PC-9 (cell line): ENCODE measurements at places on chromosomes 4 and X. TPM values are rescaled to one million over a fixed set of nuclear protein-coding genes. Genes with fewer than 3 reads are reported as not detected.

DNA sequence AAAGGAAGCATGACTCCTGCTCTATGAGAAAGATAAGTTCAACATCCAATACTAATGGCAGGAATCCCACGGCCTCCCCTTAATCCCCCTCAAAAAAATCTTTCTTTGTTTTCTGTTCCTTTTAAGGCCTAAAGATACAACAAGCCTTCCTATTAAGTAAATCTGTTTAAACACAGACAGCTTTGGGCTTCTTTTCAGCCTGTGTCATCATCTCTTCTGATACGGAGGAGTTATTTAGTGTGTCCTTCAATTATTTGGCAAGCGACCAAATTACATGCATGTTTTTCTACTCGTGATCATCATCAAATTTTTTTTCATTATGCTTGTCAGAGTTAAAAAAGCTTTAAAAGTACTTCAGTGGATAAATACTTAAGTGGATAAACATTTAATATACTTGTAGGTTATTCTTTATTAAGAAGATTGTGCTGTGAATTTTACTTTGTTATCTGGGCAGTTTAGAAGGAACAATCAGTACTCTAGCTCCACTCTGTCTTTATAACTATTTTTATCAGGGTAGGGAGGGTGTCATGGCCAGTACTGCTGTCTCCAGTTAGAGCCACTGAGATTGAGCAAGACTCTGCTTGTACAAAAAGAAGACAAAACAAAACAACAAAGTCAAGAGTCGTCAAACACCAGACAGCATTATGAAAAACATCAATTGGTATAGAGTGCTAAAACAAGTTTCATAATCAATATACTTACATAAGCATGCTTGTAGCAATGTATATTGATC is 210.7 kb downstream of the PRR32 start:
- no peaks in the 10 kb centered on the region for H3K4me1 ChIP-seq
- no peaks in the 10 kb centered on the region for H3K27me3 ChIP-seq
- no peak overlapping the region for H3K27ac ChIP-seq
- DNase-seq, result no peak
- H3K36me3 ChIP-seq, result no peaks in the 10 kb centered on the region
- no peak overlapping the region for H3K4me3 ChIP-seq

Gene ZFYVE28
- total RNA-seq, result 12.9 and 13.6 TPM in 2 replicates

- H3K36me3 ChIP-seq, result no peaks in the 10 kb centered on the region
- H3K4me1 ChIP-seq, result no peaks in the 10 kb centered on the region
- H3K4me3 ChIP-seq, result no peak overlapping the region
- no peaks in the 10 kb centered on the region for H3K27me3 ChIP-seq
- no peak for DNase-seq
Measured at GRCh38 chr4:35934320-35934981, 309.9 kb downstream of the ARAP2 start.

- H3K4me3 ChIP-seq, result peak overlapping the region; percentile 80
- H3K4me1 ChIP-seq, result 0 out of 2 replicates have a peak, but pooled peaks cover 5% of the 10 kb centered on the region
- H3K27ac ChIP-seq, result peak overlapping the region; percentile 63
- peak; percentile 11 for DNase-seq
Measured at GRCh38 chrX:16786791-16787735, 797 bp downstream of the TXLNG start.

Gene RNF175
- total RNA-seq, result not detected in 2 replicates

Gene GABRA4
- not detected in 2 replicates for total RNA-seq

Gene CDKL5
- 4.2 and 5.0 TPM in 2 replicates for total RNA-seq

Gene AWAT2
- total RNA-seq, result not detected in 2 replicates

DNA sequence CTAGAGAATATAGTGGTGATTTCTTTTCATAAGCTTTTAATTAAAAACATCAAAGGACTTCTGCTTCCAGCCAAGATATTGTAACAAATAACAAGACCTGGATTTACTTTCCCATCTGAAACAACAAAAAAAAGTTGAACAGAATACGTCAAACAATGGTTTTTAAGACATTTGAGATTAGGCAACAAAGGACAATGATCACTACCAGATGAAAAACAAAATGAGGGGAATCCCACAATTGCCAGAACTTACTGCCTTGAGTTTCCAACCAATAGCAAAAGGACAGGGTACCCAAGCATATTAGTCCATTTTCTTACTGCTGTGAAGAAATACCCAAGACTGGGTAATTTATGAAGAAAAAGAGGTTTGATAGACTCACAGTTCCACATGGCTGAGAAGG is 341.4 kb upstream of the INTU start:
- H3K4me1 ChIP-seq, result no peaks in the 10 kb centered on the region
- H3K36me3 ChIP-seq, result no peaks in the 10 kb centered on the region
- H3K27ac ChIP-seq, result no peak overlapping the region
- H3K27me3 ChIP-seq, result no peaks in the 10 kb centered on the region

DNA sequence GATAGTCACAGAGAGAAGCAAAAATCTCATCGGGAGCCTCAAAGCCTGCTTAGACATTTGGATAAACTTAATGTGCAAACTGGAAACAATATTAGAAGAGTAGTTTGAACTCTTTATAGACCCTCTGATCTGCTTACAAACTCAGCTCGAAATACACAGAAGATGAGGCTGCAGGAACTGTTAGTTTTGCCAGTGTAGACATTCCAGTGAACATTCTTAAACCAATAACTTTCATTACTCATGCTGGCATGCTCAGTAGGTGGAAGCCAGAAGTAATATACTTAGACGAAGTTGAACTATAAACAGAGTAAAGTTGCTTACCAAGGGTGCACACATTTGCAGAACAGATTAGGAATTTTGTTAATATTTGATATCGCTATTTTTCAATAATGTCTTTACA is 303.5 kb downstream of the ANKRD50 start:
- no peaks in the 10 kb centered on the region for H3K27me3 ChIP-seq
- no peak overlapping the region for H3K27ac ChIP-seq
- no peaks in the 10 kb centered on the region for H3K36me3 ChIP-seq
- DNase-seq, result no peak

- H3K27ac ChIP-seq, result no peak overlapping the region
- no peaks in the 10 kb centered on the region for H3K27me3 ChIP-seq
Measured at GRCh38 chr4:86367577-86367976, 7.7 kb upstream of the MAPK10 start.

DNA sequence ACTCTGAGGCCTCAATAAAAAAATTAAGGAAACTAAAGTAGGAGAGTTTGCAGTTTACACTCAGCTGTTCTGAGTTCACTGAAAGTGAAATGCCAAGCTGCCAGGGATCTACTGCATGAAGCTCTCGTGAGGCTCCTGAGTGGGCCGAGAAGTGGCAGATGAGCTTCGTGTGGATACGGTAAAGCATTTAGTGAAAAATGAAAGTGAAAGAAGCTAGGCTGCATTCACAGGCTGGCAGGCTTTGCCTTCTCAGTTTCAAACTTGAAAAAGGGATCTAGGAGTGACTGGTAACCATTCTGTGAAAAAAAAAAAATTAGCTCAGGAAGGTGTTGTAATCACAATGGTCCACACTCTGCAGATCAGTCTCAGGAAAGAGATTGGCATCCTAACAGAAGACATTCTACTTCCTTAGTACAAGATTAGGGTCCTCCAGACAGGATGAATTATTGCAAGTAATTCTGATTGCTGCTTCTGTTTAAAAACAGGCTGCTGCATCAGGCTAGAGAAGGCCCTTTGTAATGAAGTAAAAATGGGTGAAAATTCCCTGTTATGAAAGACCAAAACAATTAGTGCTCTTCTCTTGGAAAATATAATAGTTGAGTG is 679.9 kb downstream of the RPA4 start:
- no peaks in the 10 kb centered on the region for H3K36me3 ChIP-seq
- H3K27me3 ChIP-seq, result no peaks in the 10 kb centered on the region
- no peak overlapping the region for H3K4me3 ChIP-seq
- H3K27ac ChIP-seq, result no peak overlapping the region

Gene AFM
- not detected in 2 replicates for total RNA-seq

Gene GAB3
- total RNA-seq, result 0.17 and 0.63 TPM in 2 replicates

Gene SERPINA7
- not detected in 2 replicates for total RNA-seq

GRCh38 chrX:32525234-32525633 is 686.1 kb downstream of the DMD start:
- H3K36me3 ChIP-seq, result no peaks in the 10 kb centered on the region
- no peaks in the 10 kb centered on the region for H3K27me3 ChIP-seq
- no peak for DNase-seq
- H3K4me3 ChIP-seq, result no peak overlapping the region

GRCh38 chrX:11992271-11992670 is 146.0 kb upstream of the FRMPD4 start:
- H3K36me3 ChIP-seq, result no peaks in the 10 kb centered on the region
- DNase-seq, result no peak
- H3K27me3 ChIP-seq, result no peaks in the 10 kb centered on the region
- no peak overlapping the region for H3K27ac ChIP-seq

Gene TTC29
- total RNA-seq, result not detected in 2 replicates

Gene DACH2
- total RNA-seq, result not detected in 2 replicates

GRCh38 chr4:1759170-1759817 is 33.8 kb upstream of the FGFR3 start:
- H3K4me3 ChIP-seq, result no peak overlapping the region
- H3K27me3 ChIP-seq, result peaks cover 2% of the 10 kb centered on the region; the same call in 1 of the 2 replicates
- H3K36me3 ChIP-seq, result no peaks in the 10 kb centered on the region
- H3K4me1 ChIP-seq, result no peaks in the 10 kb centered on the region
- H3K27ac ChIP-seq, result no peak overlapping the region

GRCh38 chrX:2614911-2615310 is 76.2 kb upstream of the CD99 start:
- DNase-seq, result no peak
- H3K27me3 ChIP-seq, result no peaks in the 10 kb centered on the region
- H3K4me1 ChIP-seq, result peaks cover 11% of the 10 kb centered on the region
- no peak overlapping the region for H3K4me3 ChIP-seq

Gene PAGE1
- not detected in 2 replicates for total RNA-seq
